Ammon's horn (tissue), 1 donor: ENCODE measurements at places on chromosomes 7 and 10.

DNA sequence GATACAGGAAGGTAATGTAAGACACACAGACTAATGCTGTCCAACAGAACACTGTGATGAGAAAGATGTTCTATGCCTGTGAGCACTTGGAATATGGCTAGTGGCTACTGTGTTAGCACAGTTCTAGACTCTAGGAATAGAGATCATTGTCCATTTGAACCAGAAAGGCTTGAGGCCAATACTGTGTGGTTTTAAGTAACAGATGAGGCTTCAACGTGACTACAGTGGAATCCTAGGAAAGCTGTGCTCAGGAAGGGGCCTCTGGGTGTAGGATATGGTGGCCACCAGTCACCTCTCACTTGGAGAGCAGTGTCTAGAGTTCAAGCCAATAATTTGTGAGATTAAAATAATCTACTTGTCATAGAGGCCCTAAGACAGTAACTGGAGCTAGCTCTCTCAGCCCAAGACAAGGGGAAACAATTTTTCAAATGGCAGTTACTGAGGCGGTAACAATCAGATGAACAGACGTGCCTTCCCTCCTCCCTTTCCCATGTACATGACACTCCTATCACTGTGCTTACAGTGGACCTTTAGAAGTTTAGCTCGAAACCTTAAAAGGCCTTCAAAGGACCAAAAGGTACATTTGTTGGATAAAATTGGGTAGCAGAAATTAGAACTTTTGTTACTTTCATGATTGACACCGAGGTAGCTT, 10.2 kb downstream of the ZDHHC16 start:
- no peak for DNase-seq

DNA sequence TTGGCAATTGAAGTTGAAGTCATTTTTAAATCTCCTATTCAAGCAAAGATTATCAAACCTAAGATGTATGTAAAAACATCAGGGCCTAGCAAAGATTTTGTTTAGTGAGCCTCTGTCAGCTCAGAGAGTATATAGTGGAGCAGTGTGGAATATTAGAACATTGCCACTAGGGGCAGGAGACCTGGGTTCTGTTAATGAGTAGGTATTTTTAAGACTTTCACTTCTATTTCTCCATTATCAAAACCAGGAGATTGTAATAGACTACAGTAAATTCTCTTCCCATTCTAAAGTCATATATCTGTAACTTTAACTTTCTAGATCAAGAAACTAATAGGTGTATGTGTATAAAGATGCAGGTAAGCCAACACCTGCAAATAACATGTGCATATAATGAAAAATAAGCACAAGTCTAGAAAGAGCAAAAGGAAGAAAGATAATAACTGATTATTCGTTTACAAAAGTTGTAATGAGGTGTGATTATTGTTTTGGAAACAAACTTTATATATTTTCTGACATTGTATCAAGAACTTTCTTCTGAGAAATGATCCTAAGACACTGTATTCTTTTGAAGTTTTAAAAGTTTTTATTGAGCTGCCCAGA, 64.4 kb downstream of the KCND2 start:
- no peak for DNase-seq

GRCh38 chr10:24488631-24489030, 235.1 kb downstream of the ARHGAP21 start:
- no peak for DNase-seq

- no peak for DNase-seq
Measured at GRCh38 chr10:3740157-3740871, 44.7 kb downstream of the KLF6 start.

- DNase-seq = no peak
Measured at GRCh38 chr10:124568339-124568738, 106.7 kb downstream of the LHPP start.

DNA sequence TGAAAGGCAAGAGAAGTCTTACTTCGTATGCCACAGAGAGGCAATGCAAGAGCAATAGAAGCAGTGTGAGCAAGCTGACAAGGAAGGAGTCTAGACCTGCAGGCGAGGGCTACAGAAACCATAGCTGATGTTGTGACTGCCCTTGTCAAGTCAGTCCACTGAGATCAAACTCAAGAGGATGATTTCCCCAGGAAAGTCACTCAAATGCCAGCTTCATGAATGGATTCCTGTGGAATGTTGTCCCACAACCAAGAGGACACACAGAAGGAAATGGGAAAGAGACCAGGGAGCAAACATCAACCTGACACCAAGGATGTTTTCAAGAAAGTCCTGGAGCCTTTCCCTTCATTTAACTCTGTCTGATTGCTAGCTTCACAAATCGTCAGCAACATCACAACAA, 78.0 kb upstream of the GAD2 start:
- no peak for DNase-seq

- no peak for DNase-seq
Measured at GRCh38 chr7:12031186-12031585, 179.9 kb upstream of the TMEM106B start.

DNA sequence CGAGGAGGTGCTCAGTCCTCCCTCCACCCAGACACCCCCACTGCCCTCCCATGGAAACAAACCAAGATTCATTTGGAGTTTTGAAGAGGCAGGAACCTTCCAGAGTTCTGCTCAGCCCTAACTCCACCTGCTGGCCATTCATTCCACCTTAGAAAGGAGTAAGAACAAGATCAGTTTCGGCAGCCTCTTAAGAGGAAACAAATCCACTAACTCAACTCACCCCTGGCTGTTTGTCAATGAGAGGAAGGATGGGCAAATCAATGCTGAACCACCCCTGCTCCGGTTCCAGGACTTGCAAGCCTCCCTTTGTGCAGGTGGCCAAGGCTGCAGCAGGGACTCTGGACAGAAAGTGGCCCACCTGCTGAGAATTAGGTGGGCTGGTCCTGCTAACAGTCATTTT, 26.2 kb downstream of the CCDC3 start:
- DNase-seq = no peak

- DNase-seq = no peak
Measured at GRCh38 chr7:50588937-50589336, 23.7 kb upstream of the DDC start.
